Renal cortex interstitium (tissue), 15 donors: ENCODE measurements at places on chromosomes 4 and X. TPM values are rescaled to one million over a fixed set of nuclear protein-coding genes. Genes with fewer than 3 reads are reported as not detected.

The FGF2 gene
- 9.3 TPM for polyA plus RNA-seq

The GPC3 gene
- polyA plus RNA-seq, result 1,038 TPM

The ETDB gene
- not detected for polyA plus RNA-seq

The CPZ gene
- 14.6 TPM for polyA plus RNA-seq

The FHIP1A gene
- 3.7 TPM for polyA plus RNA-seq

The TMEM255A gene
- 0.63 TPM for polyA plus RNA-seq

The AKAP14 gene
- polyA plus RNA-seq, result 0.26 TPM

The MAGEB1 gene
- polyA plus RNA-seq, result not detected

The AIMP1 gene
- 68.4 TPM for polyA plus RNA-seq

The FGF5 gene
- polyA plus RNA-seq, result 0.10 TPM

The WAS gene
- polyA plus RNA-seq, result 3.0 TPM

The NDNF gene
- 89.5 TPM for polyA plus RNA-seq

The NPY2R gene
- polyA plus RNA-seq, result 0.40 TPM

The VEGFD gene
- 0.33 TPM for polyA plus RNA-seq

The USP51 gene
- 11.8 TPM for polyA plus RNA-seq

The SYP gene
- 2.4 TPM for polyA plus RNA-seq

The LRAT gene
- 0.77 TPM for polyA plus RNA-seq
